ENCODE measurements at places on chromosomes 13 and 19. TPM values are rescaled to one million over a fixed set of nuclear protein-coding genes. Genes with fewer than 3 reads are reported as not detected.

DNA sequence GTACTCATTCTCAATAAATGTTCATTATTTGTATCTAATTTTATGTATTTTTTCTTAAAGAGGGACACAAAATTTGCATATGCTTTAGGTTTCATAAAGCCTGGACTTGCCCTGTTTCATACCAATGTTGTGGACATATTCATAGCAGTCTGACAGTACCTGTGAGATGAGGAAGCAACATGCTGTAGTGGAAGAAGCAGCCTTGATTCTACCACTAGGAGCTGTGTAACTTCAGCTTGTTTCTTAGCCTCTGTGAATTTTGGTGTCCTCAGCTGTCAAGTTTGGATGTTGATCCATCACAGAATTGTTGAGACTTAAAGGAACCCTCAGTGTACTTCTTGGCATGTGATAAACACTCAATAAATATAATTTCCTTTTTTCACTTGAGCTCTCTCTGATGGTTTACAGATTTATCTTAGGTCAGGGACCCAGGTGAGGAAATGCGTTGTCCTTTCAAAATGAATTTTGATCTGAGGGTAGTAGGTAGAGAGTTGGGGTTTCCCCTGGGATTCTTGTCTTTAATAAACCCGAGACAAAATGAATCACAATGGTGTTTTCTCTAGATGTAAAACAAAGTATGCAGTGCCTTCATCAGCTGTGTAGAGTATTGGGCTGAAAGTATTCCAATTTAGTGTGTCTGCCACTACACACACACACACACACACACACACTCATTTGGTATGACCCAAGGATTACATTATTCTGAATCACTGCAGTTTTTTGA lies 152.1 kb downstream of the KCNRG start:
- DNase-seq, result no peak

GRCh38 chr13:51714663-51715168 lies 89.2 kb downstream of the DHRS12 start:
- DNase-seq, result no peak

DNA sequence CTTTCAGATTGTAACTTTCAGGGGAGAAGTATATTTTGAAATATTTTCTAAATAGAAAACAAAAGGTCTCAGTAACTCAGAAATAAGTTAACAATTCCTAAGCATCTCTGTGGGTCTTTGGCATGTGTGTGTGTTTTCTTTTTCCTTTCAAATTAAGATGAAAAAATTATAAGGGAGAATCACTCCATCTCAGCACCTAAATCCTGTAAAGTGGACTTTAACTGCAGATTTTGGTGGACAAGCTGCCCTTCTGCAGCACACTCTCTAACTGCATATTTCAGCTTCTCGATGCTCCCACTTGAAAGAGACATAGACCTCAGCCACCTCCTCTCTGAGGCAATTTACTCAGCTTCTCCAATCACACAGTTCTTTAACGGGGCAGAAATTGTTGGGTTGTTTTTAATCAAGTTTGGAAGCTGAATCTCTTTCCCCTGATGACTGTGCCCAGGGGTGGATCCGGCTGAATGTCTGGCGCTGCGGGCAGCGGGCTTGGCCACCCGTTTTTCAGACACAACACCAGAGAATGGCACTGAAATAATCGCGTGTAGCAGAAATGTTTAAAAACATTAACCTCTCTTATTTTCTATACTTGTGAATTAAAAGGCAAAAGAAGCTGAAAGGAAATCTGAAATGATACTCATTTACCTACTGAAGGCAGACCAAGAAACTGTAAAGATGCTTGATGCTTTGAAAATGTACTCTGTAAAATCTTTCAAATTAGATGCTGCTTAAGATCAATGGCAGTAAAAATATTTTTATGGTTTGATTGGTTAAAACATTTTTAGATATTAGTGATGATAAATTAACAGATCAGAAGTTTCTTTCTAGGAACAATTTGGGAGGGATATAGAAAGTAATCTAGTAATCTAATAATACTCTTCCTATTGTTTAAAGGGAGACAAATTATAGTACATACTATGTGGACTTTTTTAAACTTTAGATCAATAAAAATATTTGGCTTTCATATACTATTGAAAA lies 12.4 kb downstream of the ZIC2 start:
- no peak for DNase-seq

DNA sequence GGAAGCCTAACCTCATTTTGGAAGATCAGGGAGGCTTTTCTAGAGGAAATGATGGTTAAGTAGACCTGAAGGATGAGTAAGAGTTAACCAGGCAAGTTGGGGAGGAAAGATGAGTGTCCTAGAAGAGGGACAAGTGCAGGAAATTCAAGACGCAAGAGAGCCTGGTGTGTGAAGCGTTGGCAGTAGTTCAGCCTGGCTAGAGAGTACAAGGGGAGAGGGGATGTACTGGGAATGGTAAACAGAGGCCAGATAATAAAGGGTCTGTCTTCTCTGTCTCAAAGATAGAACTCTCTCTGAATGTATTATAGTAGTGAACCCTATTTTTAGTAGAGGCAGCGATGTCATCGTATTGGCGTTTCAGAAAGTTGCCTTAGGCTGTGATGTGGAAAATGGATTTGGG lies 9.7 kb downstream of the DPY19L3 start:
- DNase-seq, result no peak

DNA sequence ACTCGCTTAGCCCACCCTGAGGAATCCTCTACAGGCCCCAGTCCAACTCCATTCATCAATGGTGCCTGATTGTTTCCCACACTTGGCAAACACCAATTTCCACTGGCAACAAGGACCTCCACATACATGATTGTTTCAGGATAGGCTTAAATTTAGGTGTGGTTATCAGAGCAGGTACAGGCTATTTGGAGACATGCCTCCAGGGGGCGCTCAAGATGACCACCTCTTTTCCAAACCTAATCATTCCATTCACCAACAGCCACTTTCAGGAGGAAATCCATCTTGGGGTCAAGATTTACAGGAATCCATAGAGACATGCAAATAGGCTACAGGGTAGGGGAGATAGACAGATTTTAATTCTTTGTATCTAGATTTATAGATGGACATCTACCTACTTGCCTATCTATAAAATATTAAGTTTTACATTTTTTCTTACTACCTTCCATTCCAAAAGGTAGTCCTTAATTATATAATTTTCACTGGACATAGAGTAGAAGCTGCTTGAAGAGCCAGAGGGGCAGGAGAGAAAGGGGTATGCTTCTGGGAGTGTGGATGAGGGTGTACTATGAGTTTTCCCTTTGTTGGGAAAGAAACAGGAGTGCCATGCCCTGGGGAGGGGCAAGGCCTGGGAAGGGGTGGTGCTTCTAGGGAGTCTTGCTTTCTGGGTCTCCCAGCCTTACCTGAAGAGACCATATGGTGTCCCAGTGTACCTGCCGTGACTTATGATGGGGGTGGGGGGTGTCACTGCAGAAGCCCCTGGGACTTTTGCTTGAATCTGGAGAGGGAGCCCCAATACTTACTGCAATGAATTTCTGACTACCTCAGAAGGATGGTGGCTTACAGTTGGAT lies 14.1 kb upstream of the PCDH8 start:
- DNase-seq, result no peak

DNA sequence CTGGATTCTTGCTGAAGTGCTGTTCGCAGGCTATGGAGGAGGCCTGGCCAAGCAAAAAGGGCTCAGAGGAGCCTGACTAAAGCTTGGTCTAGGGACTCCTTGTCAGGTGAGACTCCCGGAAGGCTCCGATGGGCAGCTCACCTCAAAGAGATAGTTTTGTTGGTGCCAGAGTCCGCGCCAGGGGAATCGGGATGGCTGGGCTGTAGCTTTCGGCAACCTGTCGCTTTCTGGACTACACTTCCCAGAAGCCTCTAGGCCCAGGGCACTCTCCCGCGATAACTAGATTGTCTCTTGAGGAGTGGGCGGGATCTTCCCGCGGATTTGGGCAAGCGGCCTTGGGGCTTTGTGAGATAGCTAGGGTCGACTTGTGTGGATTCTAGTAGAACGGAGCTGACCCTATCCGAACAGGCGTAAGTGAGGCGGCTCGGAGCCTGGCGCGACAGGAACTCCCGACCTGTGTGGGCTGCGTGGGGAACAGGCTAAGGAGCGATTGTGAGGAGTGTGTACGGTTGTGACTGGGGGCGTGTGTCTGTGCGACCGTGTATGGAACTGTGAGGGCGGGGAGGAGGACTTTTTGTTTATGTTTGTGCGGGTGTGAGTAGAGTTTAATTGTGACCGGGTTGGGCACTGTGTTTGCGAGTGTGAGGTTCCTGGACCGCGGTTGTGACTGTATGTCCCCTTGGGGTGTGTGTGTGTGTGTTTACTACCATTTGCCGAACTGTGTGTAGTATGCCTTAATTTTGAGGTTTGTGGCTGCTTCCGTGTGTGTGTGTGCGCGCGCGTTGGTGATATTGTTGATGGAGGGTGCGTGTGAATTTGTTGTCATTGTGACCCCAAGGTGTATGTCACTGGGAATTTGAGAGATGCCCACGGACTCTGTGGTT lies at the start of gene ZNF345:
Gene ZNF345, plus strand, starts transcription at position 318 of the 884 bp plus-strand sequence. CDS start 25,955 bp downstream, outside the sequence.
- peak; percentile 92 for DNase-seq

DNA sequence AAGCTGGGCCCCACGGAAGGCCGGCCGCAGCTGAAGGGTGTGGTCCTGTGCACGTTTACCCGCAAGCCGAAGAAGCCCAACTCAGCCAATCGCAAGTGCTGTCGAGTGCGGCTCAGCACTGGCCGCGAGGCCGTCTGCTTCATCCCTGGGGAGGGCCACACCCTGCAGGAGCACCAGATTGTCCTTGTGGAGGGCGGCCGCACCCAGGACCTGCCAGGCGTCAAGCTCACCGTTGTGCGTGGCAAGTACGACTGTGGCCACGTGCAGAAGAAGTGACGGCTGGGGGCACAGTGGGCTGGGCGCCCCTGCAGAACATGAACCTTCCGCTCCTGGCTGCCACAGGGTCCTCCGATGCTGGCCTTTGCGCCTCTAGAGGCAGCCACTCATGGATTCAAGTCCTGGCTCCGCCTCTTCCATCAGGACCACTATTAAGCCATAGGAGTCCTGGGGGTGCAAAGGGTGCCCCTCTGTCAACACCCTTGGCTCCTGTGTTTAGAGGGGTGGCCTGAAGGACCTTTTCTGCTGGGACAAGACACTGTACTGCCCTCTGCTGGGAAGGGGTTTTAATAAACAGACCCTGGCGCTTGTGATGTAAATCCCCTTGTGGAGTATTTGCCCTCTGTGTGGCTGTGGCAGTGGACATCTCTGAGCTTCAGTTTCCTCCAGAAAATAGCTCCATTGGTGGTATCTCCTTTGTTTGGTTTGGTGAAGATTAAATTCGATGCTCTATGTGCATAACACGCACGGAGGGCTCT lies 1.9 kb downstream of the MRPS12 start:
- peak; percentile 85 for DNase-seq

- no peak for DNase-seq
These were observed 1005.1 kb downstream of the PCDH9 start for GRCh38 chr13:66225072-66225471.

DNA sequence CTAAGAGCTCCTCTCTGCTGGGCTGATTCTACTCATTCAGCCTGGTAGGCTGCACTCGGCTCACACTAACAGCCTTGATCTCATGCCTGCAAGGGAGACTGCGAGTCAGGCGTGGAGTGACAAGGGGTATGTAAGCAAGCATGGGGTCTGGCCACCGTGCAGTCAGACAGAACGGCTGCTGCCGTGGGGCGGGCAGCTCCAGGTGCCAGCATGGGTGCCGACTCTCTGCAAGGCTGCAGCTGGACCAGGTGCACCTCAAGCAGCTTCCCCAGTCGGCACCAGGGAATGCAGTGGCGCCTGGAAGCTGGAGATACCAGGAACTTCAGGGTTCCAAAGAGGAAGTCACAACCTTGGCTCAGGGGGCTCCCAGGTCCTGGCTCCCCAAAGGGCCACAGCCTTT lies 892.3 kb downstream of the OLFM4 start:
- DNase-seq, result peak; percentile 52

DNA sequence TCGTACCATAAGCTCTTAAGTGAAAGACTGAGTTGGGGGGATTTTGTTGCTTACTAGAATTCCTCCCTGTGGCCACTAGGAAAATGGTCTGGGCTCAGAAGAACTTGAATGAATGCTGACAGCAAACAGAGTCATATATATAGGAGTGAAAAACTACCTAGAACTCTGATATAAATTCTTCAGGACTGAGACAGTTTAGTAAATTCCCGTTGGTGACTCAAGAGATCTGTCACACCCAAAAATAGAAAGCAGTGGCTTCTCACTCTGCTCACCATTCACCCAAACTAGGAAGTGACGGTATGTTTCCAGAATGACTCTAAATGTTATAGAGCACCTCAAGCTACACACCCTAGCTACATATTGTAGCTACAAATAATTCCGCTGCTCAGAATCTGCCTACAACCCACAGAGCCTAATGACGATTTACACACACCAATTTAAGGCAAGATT lies 116.2 kb downstream of the TBC1D4 start:
- DNase-seq, result no peak

- no peak for DNase-seq
These were observed 46.4 kb downstream of the CELF5 start for GRCh38 chr19:3270902-3271301.

- DNase-seq, result no peak
These were observed 19.9 kb upstream of the LGALS13 start for GRCh38 chr19:39582442-39582841.

DNA sequence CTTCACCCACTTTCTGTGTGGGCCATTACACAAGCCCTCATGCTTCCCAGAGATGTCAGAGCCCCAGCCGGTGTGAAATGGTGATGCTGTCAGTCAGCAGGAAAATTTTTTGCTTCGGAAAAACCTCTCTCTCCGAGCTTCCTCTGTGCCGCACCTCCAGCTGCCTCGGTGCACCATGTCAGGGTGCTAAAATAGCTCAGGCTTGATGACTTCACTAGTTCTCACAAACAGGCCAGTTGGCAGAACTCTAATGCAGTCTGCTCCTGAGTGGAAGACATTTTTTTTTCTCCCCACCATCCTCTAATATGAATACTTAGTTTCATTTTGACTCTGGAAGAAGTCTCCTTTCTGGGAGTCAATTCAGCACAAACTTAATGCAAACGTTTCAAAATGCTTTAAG lies 71.3 kb downstream of the KLF12 start:
- no peak for DNase-seq

DNA sequence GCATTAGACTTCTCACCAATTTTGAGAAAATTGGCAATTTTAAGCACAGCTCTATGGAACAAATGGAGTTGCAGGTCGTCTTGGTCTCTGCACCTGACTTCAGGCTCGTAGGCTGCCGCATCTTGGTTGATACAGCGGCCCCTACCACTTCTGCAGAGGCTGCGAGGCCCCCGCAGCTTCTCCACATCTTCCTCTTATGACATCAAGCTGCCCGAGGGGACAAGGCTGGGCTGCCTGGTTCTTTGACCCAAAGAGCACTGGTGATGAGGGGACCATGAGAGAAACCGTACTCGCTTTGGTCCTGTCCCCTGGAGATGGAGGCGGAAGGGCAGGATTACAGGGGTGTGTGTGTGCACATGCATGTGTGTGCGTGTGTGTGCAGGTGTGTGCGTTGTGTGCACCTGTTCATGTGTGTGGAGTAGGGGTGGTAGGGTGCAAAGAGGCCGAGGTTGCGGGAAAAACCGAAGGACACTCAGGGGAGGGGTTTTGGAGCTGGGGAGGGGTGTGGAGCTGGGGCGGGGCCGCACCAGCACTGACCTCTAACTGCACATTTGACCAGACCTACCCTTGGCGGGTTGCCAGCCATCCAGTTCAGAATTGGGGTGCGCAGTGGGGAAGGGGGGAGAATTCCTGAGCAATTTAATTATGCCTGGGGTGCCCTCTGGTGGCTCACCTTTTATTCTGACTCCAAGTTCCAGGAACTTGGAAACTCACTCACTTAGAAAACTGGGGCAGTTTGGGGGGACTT lies 65.1 kb upstream of the ARHGEF7 start:
- DNase-seq, result no peak

PRSS57 gene
- not detected for total RNA-seq

LENG9 gene
- 11.7 TPM for total RNA-seq

TMEM205 gene
- total RNA-seq, result 87.7 TPM

SIGLEC8 gene
- 0.79 TPM for total RNA-seq

RAB3A gene
- total RNA-seq, result 3.1 TPM

TMEM255B gene
- total RNA-seq, result 7.0 TPM

DENND1C gene
- total RNA-seq, result 16.8 TPM

ZNF540 gene
- total RNA-seq, result 3.4 TPM

THSD1 gene
- total RNA-seq, result 11.6 TPM

SSC5D gene
- 10.1 TPM for total RNA-seq
